T-helper 1 cell treated with Interleukin-12 subunit alpha and Interleukin-12 subunit beta and Interleukin-4 antibody, amounts not matched to agents 30 ng/mL and 1 ng/mL, for 36 hours (primary cell): ENCODE measurements at places on chromosomes 2 and 18. TPM values are rescaled to one million over a fixed set of nuclear protein-coding genes. Genes with fewer than 3 reads are reported as not detected.

Gene UGT1A7
- not detected in 2 replicates for total RNA-seq

Gene CDCA7
- total RNA-seq, result 70.6 and 81.4 TPM in 2 replicates

Gene TDRD15
- total RNA-seq, result not detected in 2 replicates

Gene CAPN14
- 0.44 and 0.68 TPM in 2 replicates for total RNA-seq

Gene NTSR2
- not detected in 2 replicates for total RNA-seq

Gene ZNF521
- not detected in 2 replicates for total RNA-seq

Gene DOK6
- total RNA-seq, result not detected in 2 replicates
